Mucosa of gallbladder (tissue), 1 donor: ENCODE measurements at places on chromosomes 16 and 17. TPM values are rescaled to one million over a fixed set of nuclear protein-coding genes. Genes with fewer than 3 reads are reported as not detected.
A peak's percentile ranks its signal among the peaks of the same experiment; 100 is the strongest.

The MT1F gene
- total RNA-seq = 36.6 TPM

The EVPLL gene
- total RNA-seq = 0.14 TPM

The SLC6A4 gene
- not detected for total RNA-seq

DNA sequence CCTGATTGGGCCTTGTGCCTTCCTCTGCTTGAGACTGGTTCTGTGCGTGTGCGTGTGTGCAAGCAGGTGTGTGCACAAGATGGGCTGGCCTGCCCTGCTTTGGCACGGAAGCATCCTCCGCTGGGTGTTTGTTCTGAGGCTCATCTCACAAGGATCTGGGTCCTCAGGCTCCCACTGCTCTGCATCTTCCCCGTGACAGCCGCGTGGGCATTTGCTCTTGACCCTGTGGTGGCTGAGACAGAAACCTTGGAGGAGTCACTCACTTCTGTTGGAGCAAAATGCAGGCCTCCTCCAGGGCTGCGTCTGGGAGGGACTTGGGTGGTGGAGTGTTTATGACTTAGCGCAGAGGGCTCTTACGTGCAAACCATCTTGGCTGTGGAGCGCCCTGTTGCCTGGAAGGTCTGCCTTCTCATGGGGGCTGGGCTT lies 119.2 kb downstream of the RPTOR start:
- DNase-seq = peak; percentile 46

DNA sequence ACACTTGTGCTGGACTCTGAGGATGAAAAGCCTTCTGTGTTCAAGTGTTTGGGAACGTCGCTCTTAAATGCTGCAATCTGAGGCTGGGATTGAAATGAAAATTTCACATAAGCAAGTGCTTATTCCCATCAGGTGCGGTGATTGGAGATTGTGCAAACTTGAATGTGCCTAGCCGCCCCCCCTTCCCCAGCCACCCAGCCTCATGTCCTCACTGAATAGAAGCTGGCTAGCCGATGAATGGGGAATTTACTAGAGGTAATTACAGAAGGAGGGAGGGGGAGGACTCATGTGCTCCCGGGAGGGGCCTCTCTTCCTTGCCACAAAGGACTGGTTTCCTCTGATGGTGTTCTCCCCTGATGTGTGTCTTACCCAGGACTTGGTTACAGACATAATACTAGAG lies 544.8 kb upstream of the EEF2KMT start:
- DNase-seq = no peak

DNA sequence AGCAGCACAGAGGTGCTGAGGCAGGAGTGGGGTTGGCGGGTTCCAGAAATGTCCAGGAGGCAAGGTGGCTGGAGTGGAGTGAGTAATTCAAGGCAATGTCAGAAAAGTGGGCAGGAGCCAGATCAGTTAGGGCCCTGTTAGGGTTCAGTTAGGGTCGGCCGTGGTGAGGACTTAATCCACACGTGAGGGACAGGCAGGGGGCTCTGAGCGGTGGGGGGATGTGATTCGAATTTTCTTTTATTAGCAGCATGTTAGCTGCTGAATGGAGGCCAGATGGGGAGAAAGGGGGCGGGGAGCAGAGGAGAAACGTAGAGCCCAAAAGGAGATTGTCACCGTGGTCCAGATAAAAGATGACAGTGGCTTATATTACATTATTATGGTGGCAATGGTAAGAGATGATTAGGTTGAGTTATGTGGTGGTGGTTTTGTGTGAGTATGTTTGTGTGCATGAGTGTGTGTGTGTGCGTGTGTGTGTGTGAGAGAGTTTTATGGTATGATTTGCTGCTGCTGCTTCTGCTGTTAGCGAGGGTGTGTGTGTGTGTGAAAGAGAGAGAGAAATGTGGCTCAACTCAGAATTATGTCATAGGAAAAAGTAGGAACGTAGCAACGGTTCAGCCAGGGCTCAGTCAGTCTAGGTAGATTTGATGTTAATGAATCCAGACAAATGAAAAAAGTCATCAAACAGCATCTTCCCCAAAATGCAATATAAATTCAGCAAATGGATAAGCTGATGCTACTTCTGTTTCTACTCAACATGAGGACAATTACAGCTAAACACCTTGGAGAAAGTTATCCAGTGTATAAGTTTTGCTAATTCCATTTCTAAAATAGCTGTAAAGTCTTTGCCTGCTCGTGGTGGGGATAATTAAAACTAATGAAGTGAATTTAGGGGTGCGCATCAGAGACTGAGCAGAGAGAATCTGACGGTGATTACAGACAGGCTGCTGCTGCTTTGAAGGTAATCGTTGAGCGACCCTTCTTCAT lies 390.6 kb downstream of the HAPSTR1 start:
- no peak for DNase-seq

DNA sequence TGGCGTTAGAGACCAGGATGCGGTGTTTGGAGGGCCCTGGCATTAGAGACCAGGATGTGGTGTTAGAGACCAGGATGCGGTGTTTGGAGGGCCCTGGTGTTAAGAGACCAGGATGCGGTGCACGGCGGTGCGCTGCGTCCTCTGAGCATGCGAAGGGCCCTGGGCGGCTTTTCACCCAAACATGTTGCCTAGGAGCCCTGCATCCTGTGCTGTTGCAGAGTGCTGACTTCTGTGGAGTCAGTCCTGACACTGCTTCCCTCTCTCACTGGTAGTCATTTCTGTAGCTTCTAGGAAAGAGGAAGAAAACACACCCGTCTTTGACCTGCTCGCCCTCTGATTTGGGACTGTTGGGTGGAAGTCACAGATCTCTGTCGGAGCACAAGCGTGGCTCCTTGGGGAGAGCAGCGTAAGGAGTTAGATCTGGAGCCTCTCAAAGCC lies 141.2 kb downstream of the LAT start:
- no peak for DNase-seq

GRCh38 chr16:66502020-66502913 lies 47.7 kb downstream of the TK2 start:
- no peak for DNase-seq

- no peak for DNase-seq
Measured at GRCh38 chr17:33266116-33266515, 27.0 kb downstream of the ASIC2 start.

DNA sequence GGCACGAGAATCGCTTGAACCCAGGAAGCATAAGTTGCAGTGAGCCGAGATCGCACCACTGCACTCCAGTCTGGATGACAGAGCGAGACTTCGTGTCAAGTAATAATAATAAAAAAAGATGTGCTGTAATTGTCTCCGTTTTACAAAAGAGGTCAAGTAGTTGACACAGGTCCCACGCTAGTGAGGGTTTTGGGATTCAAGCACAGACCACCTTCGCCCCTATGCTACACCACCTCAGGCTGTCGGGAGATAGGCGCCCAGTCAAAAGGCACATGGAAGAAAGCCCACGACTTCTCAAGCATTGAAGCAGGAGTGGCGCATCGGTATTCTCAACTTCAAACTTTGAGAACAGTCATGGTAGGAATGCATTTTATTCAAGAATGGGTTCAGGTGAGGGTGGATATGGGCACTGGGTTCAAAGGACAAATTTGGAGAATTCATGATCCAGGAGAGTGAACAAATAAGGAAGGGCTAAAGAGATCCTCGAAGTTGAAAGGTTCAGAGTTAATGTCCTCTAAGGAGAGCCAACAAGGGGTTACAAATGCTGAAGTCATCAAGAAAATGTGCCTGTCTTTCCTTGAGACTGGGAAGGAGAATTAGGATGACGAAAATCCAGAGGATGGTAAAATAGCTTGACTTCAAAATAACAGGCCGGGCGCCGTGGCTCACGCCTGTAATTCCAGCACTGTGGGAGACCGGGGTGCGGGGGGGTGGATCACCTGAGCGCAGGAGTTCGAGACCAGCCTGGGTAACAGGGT lies 1.4 kb upstream of the AMZ2 start:
- no peak for DNase-seq
